ENCODE measurements at places on chromosomes 11 and 22.

DNA sequence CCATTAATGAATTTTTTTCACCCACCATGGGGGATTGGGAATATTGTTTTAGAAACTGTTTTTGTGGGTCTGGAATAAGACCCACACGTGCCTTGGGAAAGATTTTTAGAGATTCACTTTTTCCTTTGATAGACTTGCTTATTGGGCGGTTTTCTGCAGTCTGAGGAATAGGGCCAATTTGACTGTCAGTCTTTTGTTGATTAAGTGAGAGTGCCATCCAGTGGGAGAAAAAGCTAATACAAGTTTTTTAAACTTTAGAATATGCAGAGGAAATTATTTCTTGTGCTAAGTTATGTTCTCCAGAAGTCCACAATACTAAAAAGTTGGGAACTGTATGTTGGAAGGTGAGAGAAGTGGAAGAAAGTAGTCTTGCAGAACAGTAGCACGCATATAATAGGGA is 56.1 kb downstream of the PRMT3 start:
- DNase-seq: no peak

DNA sequence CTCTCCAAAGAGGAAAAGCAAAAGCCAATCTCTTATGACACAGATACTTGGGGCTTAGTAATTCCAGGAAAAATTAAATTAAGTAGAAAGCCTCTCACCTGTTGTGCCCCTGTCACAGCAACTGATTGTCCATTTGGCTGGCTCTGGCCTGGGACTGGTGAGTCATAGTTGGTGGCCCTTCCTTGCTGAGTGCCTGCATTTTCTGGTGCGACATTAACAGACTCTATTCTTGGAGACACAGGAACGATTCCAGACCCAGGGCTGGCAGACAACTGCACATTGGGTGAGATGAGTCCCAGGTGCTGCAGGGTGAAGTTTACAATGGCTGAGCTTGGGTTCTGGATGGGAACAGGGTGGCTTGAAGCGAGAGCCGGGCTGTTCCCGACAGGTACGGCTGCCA is 15.6 kb downstream of the E2F8 start:
- no peak for DNase-seq

DNA sequence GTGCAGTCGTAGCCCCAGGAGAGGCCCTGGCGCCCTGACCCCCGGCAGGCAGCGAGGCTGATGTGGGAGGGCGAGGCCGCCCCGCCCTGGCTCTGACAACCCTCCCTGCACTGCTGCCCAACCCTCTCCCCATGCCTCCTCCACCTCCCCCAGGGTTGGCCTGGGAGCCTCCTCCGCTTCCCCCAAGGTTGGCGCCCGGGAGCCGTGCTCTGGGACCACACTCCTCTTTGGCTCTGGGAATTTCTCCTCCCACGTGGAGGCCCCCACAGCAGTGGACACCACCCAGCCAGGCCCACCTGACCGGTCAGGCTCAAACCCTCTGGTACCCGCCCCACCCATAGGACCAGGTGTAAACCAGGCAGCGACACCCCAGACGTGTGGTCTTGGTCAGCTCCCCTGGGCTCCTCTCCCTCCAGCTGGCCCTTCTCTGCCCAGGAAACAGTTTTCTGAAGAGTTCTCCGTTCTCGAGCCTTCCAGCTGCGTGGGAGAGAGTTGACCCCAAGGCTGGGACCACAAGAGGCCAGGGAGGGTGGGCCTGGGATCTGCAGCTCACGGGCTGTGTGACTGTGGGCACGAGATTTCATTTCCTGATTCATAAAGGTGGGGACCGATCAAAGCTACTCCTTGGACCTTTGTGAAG is 39.5 kb upstream of the BRSK2 start:
- no peak for DNase-seq

GRCh38 chr11:100963375-100963774 is 166.2 kb downstream of the PGR start:
- no peak for DNase-seq

DNA sequence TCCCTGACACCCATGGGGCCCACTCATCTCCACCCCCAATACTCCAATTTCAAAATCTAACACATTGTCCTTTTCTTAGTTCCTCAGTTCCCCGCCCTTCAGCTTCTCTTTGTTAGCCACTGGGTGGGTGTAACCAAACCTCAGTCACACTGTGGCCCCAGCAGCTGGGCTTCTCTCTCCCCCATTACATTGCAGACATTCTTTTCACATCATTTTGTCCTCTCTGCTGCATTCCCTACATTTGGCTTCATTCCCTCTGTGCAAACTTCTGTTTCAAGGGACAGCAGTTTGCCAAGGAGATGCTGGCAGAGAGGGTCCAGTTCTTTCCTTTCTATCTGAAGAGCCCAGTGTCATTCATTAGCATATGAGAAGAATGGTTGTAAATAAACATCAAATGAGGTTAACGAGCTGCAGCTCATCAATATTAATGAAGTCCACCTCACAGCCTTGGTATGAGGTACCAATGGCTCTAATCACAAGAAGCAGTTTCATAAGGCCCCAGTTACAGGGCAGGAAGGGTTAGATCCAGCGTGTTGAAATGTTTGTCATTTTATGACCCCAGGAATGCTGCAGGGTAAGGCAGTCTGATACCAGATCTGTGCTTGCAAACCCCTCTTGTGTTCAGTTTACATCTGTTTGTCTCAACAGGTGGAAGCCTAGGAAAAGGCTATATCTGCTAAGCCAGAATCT is 72.3 kb downstream of the ARFGAP2 start:
- DNase-seq: no peak

GRCh38 chr22:40878922-40879321 is 17.0 kb upstream of the DNAJB7 start:
- no peak for DNase-seq

DNA sequence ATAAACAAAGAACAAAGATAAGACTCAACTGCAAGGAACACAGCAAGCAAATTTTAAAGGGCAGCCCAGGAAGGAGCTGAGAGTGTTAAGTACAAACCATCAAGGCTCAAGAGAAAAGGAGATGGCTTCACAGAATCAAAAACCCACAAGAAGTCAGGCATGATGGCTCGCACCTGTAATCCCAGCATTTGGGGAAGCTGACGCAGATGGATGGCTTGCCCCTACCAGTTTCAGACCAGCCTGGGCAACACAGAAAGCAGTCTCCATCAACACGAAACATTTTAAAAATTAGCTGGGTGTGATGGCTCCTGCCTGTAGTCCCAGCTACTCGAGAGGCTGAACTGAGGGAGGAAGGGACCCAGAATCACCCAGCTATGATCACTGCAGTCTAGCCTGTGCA is 32.6 kb downstream of the MAPK1 start:
- DNase-seq: no peak

DNA sequence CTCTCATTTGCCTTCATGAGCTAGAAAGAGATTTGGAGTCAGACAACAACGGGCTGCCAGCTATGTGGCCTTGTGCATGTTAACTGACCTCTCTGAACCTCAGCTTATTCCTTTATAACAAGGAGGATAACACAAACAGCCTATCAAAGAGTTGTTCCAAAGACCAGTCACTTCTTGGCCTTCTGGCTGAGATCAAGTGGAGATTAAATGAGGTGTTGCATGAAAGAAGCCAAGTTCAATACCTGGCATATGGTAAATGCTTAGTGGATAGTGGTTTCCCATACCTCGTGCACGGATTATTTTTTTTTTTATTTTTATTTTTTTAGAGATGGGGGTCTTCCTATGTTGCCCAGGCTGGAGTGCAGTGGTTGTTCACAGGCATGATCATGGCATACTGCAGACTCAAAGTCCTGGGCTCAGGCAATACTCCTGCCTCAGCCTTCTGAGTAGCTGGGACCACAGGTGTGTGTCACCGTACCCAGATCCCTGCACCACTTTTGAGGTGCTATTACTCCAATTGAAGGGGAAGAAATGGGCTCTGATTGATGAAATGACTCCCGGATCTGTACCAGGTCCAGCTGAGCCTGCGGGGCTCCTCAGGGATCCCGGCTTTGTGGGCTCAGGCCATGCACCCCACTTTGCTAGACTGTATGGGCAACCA is 4.9 kb downstream of the LGALS1 start:
- no peak for DNase-seq

DNA sequence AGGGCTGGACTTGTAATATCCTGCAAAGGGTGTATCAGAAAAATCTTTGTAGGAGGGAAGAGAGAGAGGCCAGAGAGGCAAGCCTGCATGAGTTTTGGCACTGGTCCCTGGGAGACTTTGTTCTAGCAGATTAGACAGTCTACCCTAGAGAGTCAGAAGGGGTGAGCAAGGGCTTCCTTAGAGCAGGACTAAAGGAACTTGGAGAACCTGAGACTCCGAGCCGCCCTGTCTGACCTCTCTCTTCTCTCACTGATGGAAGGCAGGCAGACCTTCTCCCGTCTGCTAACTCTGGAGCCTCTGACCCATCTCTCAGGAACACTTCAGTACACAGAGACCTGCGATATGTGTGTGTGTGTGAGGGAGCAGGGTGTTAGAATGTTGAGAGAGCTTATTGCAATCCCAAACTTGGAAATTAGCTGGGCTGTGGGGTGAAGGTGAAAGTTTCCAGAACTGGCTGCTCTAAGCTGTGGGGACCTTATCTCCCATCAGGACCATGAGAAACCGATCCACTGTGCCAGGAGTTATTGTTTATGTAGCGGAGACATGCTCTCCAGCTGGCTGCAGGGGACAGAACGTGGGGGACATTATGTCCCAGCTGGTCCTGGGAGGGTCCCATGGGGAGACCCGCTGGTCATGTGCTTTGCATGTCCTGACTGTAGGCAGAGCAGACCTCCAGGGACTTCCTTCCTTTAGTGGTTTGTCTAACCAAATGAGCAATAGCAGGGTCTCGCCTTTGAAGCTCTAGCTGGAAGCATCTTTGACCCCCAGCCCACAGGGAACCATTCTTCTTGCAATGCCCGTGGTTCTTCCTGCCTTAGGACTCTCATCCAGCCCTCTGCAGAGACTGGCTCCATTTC is 51.1 kb downstream of the TIMP3 start:
- no peak for DNase-seq

GRCh38 chr11:68948496-68948895 is 32.3 kb downstream of the MRGPRD start:
- no peak for DNase-seq

Data from 8988T (cell line).